ENCODE measurements at places on chromosomes 1 and 21.

GRCh38 chr1:42973286-42973685 lies 14.6 kb upstream of the SLC2A1 start:
- no peak for DNase-seq

- DNase-seq = peak; percentile 45
These were observed 27.4 kb downstream of the QSOX1 start for GRCh38 chr1:180181996-180182642.

DNA sequence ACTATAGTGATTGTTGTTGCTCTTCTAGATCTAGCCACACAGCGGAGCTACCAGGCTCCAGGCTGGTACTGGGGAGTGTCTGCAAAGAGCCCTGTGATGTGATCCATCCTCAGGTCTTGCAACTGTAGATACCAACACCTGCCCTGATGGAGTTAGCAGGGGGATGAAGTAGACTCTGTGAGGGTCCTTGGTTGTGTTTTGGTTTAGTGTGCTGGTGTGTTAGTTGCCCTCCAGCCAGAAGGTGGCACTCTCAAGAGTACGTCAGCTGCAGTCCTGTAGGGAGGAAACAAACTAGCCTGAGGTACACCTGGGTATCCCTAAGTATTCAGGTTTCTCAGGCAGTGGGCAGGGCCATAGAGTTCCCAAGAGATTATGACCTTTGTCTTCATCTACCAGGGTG lies 81.2 kb upstream of the TMPRSS2 start:
- no peak for DNase-seq

DNA sequence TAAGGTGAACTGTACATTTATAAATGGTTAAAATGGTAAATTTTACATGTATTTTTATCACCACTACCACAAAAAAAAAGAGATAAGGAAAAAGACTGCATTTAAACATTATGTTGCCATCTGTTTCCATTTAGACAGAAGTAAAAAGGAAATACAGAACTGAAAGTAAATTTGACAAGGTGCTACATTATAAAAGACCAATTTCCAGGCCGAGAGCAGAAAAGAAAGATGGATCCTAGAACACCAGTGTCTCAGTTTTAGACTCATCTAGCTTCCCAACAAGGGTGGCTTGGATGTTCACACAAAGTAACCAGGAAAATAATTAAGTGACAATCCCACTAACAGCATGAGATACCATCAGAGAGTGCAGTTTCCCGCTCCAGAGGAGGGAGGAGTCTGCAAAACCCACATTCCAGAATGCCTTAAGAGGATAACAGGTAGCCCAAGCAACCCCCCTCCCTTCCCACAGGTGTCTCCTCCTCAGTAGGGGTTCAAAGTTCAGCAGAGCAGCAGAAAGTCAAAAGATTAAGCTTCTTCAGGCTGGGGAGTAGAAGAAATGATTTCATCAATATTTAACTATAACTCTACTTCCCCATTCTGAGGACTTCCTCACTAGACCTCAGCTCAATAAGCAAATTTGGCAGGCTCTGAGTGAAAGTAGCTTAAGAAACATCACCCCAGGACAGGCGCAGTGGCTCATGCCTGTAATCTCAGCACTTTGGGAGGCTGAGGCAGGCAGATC lies 11.8 kb downstream of the TPM3 start:
- no peak for DNase-seq

- no peak for DNase-seq
These were observed 1788.1 kb downstream of the BRINP3 start for GRCh38 chr1:188689542-188689941.

Measured in upper lobe of right lung (tissue), 1 donor.